GM23248 (cell line): ENCODE measurements at places on chromosomes 3 and 15. TPM values are rescaled to one million over a fixed set of nuclear protein-coding genes. Genes with fewer than 3 reads are reported as not detected.
A peak's percentile ranks its signal among the peaks of the same experiment; 100 is the strongest.

GRCh38 chr15:90138071-90138833 is 36.0 kb upstream of the IDH2 start:
- peaks cover 5% of the 10 kb centered on the region; the same call in 1 of the 2 replicates for H3K27me3 ChIP-seq
- H3K36me3 ChIP-seq, result no peaks in the 10 kb centered on the region
- H3K27ac ChIP-seq, result no peak overlapping the region
- no peaks in the 10 kb centered on the region for H3K4me1 ChIP-seq
- H3K4me3 ChIP-seq, result no peak overlapping the region

DNA sequence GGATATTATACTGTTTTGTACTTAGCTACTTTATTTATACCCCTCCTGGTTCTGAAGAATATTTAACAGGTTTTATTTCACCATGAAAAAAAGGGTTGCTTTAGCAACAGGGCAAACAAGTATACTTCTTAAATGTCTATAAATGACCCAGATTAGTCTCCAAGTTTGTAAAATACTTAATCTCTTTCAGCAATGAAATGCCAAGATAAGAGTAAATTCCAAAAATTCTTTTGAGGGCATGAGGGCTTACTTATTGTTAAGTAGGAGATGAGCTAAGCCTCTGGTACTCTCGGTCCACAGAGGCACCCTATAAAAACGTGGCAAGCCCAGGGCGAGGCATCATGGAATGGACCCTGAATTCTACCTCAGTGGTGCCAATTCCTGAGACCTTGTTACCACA is 264.8 kb upstream of the NSMCE3 start:
- no peaks in the 10 kb centered on the region for H3K36me3 ChIP-seq
- H3K27ac ChIP-seq, result no peak overlapping the region
- no peak for DNase-seq
- no peak overlapping the region for H3K4me3 ChIP-seq
- H3K4me1 ChIP-seq, result no peaks in the 10 kb centered on the region

GOLGB1 gene
- total RNA-seq, result 31.9 and 32.6 TPM in 2 replicates

- H3K4me1 ChIP-seq, result no peaks in the 10 kb centered on the region
- no peak overlapping the region for H3K27ac ChIP-seq
- no peak overlapping the region for H3K4me3 ChIP-seq
- H3K27me3 ChIP-seq, result no peaks in the 10 kb centered on the region
These were observed 731.4 kb downstream of the PLOD2 start for GRCh38 chr3:145429546-145429945.

DNA sequence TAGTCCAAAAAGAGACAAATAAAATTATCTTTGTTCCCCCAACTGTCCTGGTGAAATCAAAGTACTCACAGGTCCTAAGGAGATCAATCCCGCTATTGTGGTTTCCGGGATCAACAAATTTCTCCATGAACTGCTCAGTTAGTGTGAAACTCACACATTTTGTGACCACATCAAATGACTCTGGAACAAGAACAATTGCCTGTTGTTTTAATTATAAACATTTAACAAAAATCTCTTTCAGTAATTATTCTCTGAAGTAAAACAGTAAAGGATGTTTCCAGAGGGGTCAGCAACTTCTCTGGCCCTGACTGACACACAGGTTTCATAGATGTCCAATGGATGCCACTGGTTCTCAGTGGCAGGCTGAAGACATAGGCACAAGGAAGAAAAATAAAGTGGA is 3.9 kb downstream of the CLDND1 start:
- H3K36me3 ChIP-seq, result peaks cover 46% of the 10 kb centered on the region; the same call in 1 of the 2 replicates
- no peak for DNase-seq
- H3K27me3 ChIP-seq, result no peaks in the 10 kb centered on the region
- H3K27ac ChIP-seq, result no peak overlapping the region
- peaks cover 11% of the 10 kb centered on the region; the same call in 1 of the 2 replicates for H3K4me1 ChIP-seq
- H3K4me3 ChIP-seq, result no peak overlapping the region

FMN1 gene
- 2.0 and 2.2 TPM in 2 replicates for total RNA-seq

RBP2 gene
- total RNA-seq, result not detected in 2 replicates

DNA sequence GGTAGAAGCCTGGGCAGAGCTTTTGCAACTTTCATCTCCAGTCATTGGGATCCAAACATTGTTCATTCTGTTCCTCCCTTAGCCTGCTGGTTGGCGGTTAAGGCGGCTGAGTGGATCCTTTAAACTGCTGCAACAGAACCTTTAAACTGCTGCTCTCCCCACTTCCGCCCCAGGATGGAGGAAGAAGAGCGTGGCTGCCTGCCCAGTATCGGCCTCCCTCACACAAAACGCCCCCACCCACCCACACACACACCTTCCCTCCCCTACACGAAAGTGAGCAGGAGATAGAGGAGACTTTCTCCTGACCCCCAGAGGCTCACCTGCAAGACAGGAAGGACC is 460 bp upstream of the ZMAT3 start:
- H3K27ac ChIP-seq, result peak overlapping the region; percentile 84
- peak; percentile 57 for DNase-seq
- no peaks in the 10 kb centered on the region for H3K27me3 ChIP-seq
- peaks cover 2% of the 10 kb centered on the region; the same call in 1 of the 2 replicates for H3K36me3 ChIP-seq
